Anterior cingulate cortex (tissue), 58 donors: ENCODE measurements at places on chromosomes 16 and 17.

DNA sequence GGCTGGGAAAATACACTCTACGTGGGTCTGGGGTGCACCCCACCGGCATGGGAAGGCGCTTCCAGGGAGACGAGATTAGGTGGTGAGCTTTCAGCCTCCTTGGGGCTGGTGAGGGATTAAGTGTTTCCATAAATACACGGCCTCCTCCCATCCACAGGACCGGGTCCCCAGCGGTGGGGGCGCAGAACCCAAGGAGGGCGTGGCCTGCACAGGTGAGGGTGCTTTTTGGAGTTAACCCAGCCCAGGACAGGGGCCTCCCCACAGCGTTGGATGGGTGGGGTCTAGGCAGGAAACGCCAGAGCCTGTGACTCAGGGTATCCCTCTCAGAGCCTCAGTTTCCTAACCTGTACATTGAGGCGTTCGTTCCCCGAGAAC is 1.1 kb downstream of the C16orf74 start:
- no peak for DNase-seq

DNA sequence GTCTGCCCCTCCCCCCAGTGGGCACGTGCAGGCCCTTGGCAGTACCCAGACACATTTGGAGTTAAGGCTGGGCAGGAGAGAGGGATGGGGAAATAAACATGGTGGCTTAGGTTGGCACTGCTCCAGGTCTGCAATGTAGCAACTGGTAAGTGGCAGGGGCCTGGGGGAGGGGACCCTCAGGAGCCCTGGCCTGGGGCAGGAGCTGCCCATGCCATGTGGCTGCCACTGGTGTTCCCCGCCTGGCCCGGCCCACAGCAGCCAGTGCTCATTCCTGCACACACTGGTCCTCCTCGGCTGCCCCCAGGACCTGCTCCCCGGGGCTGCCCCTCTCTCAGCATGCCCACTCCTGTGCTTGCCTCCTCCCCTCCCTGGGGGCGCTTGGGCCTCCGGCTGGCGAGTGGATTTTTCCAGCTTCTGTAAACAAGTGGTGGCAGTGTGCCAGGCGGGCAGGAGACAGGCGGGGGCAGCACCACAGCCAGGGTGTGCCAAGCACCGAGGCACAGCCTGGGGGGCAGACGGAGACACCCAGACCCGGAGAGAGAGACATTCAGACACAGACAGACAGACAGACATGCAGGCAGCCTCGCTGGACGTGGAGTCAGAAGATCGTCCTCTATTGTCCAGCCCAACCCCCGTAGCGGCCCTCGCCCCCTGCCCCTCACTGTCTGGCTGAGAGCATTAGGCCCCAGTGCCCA is 9.4 kb downstream of the THRA start:
- DNase-seq, result peak; percentile 90

- no peak for DNase-seq
Measured at GRCh38 chr17:75475851-75476250, 19.4 kb downstream of the TMEM94 start.

- no peak for DNase-seq
Measured at GRCh38 chr17:42275527-42276358, 448 bp downstream of the STAT5B start.

GRCh38 chr16:29984137-29984763 is 10.6 kb downstream of the TAOK2 start:
- DNase-seq, result no peak

DNA sequence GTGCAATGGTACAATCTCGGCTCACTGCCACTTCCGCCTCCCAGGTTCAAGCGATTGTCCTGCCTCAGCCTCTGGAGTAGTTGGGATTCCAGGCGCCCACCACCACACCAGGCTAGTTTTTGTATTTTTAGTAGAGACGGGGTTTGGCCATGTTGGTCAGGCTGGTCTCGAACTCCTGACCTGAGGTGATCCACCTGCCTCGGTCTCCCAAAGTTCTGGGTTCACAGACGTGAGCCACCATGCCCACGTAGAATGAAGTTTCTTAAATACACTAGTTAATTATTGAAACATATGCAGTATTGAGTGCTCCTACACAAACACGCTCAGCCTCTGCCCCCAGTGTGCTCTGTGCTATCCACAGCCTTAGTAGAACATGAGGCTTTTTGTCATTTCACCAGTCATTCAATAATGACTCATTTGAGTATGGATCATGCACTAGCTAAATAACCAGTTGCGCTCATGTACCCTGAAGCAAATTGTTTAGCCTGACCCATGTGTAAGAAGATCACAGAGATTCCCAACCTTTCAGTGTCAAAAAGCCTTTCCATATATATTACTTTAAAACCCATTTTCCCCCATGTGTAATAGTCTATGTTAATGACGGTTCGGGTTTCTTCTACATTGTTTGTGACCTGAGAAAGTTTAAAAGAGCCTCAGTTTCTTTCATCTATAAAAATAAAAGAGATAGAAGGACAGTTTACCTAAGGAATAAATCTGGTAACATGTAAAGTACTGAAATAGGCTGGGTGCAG is 49.7 kb downstream of the TUBD1 start:
- DNase-seq, result no peak
